ENCODE measurements at places on chromosomes 12 and 14.

- DNase-seq: no peak
Observed at GRCh38 chr14:77985211-77985615, 185.0 kb upstream of the NRXN3 start.

GRCh38 chr12:2019126-2019525 lies 14.9 kb upstream of the DCP1B start:
- DNase-seq: no peak

GRCh38 chr12:124779161-124780141 lies 84.2 kb downstream of the SCARB1 start:
- DNase-seq: no peak

DNA sequence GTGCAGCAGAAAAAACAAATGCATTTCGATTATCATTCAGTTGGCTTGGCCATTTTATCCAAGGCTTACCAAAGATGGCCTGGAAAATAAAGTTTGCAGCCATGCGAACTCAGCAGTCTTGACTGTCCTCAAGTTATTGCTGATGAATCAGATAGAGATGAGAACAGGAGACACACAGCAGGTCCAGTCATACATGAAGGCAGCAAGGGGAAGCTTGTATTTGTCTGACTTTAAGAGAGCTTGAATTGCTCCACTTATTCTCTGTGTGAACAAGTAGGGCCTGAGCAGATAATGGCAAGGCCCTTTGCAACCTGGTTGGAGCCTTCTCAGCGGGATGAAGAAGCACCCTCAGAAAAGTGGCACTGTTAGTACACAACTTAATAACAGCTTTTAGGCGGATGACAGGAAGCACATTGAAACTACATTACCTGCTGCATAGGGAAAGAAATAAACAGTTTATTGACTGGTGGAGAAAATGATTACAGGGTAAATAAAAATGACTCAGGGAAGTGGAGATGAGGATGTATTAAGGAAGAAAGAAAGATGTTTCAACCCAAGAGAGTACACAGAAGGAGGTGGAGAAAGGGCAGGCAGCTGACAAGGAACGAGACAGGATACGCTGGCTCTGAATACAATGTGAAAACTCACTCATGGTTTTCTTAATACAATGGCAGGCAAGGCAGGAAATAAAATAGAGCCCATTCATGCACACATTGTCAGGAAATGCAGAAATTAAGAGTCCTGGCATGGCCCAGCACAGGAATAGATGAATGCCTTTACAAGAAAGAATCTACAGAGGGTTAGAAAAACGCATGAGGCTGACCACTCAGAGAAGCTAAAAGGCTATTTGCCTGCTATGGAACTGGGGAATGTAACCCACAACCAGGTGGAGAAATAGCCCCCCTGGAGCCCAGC lies 128.4 kb downstream of the GALC start:
- DNase-seq: no peak

DNA sequence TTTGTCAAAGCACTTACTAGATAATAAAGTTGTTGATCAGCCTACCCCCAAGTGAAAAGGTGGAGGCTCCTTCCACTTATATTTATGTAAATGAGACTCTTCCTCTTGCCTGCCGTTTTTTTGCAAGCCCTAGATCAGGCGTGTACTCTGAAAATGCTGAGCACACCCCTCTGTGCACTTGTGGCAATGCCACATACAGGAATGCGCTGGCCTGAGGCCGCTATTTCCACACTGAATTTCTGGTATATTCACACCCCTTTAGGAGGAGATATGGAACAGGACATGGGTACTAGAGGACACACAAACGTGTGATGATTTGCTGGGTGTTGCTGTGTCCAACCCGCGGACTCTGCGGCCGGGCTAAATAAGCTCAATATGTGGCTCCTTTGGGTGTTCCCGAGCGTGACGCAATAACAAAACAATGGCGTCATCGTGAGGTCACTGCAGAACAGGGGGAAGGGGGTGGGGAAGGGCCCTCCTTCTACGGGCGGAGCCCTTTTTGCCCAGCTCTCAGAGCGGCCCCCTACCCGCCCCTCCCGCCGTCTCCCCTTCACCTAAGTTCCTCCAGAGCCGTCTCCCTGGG lies 554 bp upstream of the TSPAN31 start:
- no peak for DNase-seq

GRCh38 chr14:93533842-93534241 lies 103.1 kb downstream of the UNC79 start:
- DNase-seq: no peak

- DNase-seq: no peak
Observed at GRCh38 chr12:55974308-55974730, 441 bp downstream of the RAB5B start.

DNA sequence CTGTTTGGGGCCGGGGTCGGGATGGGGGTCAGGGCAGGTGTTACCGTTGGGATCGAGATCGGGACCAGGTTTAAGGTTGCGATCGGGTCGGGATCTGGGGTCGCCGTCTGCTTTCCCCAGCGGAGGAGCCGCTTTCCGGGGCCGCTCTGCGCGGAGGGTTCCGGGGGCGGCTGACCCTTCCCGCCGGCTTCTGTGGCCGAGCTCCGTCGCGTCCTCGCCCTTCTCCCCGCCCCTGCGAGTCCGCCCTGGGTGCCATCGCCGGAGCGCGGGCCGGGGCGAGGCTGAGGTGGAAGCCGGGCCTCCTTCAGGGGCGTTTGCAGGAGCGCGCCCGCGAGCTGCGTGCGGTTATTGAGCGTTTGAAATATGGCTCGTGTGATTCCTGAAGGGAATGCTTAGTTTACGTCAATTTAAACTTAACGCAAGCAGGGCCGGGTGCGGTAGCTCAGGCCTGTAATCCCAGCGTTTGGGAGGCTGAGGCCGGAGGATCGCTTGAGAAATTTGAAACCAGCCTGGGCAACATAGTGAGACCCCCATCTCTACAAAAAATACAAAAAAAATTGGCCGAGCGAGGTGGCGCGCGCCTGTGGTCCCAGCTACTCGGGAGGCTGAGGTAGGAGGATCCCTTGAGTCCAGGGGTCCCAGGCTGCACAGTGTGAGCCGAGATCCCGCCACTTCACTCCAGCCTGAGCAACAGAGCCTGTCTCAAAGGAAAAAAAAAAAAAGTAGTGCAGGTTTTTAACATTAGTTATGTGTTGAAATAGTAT lies 620 bp downstream of the PGAM5 start:
- no peak for DNase-seq

- DNase-seq: no peak
Observed at GRCh38 chr12:51700887-51701286, 109.9 kb downstream of the SCN8A start.

DNA sequence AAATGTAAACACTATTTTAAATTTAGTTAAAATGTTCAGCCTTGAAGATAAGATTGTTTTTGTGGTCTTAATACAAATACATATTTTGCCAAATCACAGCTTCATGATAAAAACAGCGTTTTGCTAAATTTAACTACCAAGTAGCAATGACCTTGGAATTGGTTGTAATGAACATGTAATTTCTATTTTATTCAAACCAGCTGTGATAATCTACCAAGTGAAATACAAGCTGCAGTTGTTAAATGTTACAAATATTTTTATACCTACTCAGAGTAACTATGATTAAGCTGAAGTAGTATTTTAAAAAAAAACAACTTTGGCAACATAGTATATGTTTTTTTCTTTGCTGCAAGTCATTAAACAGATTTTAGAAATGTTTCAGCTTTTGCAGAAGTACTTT lies 96.2 kb downstream of the CPSF2 start:
- DNase-seq: peak; percentile 39

DNA sequence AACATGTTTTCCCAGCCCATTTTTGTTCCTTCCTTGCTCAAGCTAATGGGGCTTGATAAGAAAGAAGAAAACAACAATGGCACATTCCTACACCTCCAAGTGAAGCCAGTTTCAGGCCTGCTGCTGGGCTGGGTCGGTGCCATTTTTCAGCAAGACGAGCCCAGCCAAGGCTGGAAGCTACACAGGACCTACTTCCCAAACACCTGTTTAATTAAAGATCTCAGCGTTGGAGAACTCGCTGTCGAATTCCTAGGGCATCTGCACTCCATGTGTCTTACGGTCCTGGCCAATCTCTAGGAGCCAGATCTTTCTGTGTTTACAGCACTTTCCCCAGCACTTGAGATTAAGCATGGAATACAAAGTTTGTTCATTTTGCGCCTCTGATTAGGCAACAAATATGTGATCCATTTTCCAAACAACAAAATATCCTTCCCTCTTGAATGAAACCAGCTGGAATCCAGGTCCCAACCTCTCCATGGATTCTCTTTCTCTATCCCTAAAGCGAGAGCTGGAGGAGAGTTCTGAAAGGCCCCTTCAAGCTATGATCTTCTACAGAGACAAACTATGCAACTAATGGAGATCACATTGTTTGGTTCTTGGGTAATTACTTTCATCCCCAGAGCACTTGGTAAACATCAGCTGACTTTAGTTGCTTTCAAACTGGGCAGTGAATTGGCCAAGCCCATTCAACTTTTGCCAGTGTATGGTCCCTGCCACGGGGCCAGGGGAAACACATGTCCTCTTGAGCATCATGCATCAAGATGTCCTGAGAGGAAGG lies 34.3 kb upstream of the TC2N start:
- peak; percentile 14 for DNase-seq

DNA sequence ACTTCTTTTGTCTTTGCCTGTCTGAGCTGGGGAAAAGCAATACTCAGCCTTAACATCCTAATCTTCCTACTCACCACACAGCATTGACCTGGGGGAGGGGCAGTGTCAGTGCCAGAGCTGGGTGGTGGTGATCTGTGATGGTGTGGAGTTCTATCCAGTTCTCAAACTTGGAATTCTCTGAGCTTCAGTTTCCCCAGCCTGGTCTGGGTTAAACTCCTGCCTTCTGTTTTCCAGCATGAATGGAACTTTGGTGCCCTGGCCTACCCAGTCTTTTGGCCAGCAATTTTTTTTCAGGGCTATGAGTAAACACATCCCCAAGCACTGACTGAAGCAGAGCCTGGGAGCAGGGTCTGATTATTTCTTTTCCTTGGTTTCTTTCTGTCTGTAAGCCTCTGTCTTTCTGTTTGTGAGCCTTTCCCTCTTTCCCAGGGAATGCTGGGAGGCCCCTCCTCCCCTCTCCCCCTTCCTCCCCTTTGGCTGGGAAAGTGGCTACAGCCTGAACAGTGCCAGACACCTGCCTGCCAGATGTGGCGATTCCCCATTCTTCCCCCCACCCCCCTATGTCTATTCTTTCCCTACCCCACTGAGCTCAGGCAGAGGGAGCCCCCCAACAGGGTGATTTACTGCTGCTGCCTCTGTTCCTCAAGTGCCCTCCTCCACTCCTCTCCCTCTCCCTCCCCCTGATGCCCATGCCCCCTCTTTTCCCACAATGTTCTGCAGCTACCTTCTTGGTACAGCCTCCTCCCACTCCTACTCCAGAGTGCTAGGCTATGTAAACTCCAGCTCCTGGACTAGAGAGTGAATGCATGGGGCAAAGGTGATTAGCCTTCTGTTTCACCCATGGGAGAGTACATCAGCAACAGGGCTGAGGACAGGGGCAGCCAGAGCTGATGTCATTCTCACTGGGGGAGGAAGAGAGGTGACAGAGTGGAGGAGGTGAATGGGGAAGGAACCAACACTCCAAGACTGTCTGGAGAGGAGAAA lies 11.1 kb downstream of the GPR84 start:
- DNase-seq: peak; percentile 65

GRCh38 chr14:89108608-89109007 lies 284.2 kb downstream of the TTC8 start:
- DNase-seq: no peak

GRCh38 chr12:179131-179884 lies 34.6 kb downstream of the SLC6A12 start:
- DNase-seq: no peak

- DNase-seq: no peak
Observed at GRCh38 chr12:11762723-11763326, 113.4 kb downstream of the ETV6 start.

- no peak for DNase-seq
Observed at GRCh38 chr12:48189331-48190125, 6.1 kb downstream of the CCDC184 start.

- DNase-seq: no peak
Observed at GRCh38 chr14:33525626-33526025, 425.2 kb downstream of the EGLN3 start.
